Sciatic nerve (tissue), 2 donors: ENCODE measurements at places on chromosomes 6 and 20.

DNA sequence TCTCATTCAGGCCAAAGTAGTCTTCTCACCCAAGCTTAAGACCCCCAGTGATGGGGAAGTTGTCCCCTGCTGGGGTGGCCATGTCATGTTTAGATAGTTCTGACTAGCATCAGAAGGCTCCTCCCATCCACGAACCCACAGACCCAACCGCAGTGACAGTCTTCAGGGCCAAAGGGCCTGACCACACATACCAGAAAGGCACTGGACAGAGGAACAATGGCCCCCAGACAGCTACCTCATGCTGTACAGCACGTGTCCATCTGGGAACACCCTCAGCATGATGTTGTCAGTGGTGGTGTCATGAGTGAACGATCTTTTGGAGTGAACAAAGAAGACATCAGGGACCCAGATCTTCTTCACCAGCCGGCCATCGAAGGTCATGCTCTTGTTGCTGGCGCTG, 46.3 kb downstream of the GABRR2 start:
- DNase-seq, result peak; percentile 15

DNA sequence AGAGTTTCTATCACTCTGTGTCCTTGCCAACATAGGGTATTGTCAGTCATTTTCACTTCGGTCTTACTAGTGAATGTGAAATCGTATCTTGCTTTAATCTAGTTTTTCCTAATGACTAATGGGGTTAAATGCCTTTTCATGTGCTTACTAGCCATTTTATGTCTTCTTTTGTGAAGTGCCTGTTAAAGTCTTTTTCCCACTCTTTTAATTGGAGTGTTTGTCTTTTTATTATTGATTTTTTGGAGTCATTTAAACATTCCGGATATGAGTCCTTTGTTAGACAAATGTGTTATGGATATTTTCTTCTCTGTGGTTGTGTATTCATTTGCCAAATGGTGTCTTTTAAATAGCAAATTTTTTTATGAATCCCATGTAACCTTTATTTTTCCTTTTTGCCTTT, 194.6 kb downstream of the CDH26 start:
- DNase-seq, result no peak

- no peak for DNase-seq
These were observed 10.4 kb upstream of the KCNK5 start for GRCh38 chr6:39239527-39240154.

- no peak for DNase-seq
These were observed 67.7 kb downstream of the PHACTR2 start for GRCh38 chr6:143745166-143746133.
